ENCODE measurements at places on chromosomes 3 and 15.

DNA sequence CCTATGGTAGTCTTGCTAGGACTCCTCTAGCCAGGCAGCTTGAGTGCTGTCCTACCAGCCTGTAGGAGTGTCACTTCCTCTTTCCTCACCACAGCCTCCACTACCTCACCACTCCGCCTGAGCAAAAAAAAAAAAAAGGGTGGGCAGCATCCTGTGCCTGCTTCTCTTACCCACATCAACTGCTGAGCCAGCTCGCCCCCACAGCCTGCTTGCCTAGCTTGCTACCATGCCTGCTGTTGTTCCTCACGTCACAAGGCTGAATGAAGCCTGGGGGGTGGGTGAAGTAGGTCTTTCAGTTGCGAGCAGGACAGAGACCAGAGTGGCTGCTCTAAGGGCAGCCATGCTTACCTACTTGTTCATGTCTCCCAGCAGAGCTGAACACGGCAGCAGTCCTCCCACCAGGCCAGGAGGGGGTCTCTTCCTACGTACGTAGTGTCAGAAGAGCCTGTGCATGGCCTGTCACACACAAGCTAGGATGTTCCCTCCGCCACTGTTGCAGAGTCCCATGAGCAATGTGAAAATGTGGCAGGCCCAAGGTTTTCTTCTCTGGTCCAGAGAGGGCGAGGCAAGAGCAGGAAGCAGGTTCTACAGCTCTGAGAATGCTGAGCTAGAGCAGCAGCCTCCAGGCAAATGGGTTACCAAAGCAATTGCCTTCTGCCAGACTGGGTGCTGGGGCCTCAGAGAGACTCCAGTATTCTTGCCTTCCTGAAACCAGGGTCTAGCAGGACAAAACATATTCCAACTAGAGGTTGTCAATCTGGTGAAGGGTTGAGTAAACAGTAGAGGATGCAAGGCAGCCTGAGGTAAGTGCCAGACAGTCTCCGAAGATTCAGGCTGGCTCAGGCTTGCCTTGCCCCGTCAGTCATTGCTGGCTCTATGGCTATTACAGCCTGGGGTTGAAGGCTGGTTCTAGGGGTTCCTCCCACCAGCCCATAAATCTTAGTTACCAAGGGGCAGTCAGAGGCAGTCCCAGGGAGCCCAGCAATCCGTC is 8.1 kb downstream of the PPM1M start:
- DNase-seq, result peak; percentile 82

DNA sequence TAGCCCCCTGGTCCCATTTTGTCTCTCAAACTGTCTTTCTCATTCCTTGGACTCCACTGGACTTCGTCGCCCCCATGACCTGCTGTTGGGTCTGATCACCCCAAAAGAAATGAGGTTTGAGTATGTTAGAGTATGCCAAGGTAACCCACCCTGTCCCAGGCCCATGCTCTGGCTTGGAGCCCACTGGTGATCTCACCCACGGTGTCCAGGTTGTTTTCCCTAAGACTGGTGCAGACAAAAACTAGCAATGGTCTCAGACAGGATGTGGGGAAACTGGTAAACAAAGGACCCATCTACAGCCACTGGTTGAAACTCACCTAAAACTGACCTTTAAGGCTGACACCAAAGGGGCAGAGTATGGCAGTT is 38.9 kb downstream of the EFCAB12 start:
- no peak for DNase-seq

GRCh38 chr15:59993041-59993750 is 10.9 kb upstream of the FOXB1 start:
- DNase-seq, result no peak

GRCh38 chr3:107409365-107409764 is 32.1 kb downstream of the CCDC54 start:
- DNase-seq, result no peak

DNA sequence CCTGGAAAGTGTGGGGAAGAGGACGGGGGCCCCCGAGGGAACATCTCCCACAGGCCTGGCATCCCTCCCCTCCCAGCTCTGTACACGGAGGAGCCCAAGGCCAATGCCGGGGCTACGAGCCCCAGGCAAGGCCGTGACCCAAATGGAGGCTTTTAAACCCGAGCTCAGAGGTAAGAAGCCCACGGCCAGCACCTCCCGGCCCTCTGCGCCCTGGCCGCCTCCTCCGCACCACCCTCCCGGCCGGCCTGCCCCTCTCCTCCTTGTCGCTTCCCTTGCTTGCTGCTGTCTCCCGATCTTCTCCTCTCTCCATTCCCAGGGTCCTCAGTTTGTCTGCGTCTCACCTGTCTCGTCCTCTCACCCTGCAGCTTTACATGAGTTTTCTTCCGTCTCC is 1.3 kb downstream of the MUC4 start:
- DNase-seq, result no peak

GRCh38 chr3:95813244-95813643 is 1001.1 kb upstream of the EPHA6 start:
- DNase-seq, result no peak

DNA sequence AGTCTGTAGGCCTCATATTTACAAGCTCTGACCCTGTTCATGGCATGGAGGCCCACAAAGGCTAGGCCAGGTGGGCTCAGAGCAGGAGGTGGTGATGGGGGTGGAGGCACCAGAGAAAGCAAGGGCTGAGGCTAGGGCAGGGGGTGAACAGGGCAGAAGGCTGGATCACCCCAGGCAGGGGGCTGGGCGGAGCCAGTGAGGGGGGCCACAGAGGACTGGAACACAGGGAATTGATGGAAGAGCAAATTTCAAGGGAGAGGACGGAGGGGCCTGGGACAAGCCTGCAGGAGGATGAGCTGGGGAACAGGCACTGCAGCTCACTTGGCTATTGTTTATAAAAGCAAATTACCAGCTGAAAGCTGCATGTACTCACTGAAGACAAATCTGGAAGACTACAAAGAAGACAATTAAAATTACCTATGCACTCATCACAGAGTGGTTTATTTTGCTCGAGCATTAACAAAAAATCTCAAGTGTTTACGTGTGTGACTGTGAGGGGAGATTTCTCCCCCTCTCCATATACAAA is 11.0 kb downstream of the TNFAIP8L3 start:
- DNase-seq, result no peak

GRCh38 chr3:22835041-22835440 is 368.1 kb upstream of the UBE2E2 start:
- DNase-seq, result no peak

DNA sequence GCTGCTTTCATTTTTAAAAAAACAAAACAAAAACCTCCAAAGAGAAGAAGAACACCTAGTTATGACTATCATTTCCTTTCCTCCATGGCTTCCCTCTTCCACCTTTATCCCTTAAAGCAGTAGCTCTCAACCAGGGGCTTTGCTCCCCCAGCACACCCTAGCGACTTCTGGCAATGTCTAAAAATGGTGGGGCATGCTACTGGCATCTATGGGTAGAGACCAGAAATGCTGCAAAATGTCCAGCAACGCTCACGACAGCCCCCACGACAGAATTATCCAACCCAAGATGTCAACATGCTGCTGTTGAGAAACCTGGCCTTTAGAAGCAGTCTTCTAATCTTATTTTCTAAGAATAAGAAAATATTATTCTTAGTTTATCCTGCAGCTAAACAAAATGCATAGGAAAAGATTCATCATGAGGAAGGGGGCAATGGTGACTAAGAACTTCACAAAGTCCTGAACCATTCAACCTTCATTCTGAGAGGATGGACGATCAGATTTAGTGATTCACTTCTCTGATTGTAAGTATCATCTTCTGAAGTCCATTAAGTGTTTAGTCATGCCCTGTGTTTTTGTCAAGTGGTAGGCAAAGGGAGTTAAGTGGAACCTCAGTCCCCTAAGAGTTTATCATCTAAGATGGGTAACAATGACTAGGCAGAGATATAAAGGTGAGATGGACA is 81.7 kb downstream of the CCNL1 start:
- DNase-seq, result no peak

DNA sequence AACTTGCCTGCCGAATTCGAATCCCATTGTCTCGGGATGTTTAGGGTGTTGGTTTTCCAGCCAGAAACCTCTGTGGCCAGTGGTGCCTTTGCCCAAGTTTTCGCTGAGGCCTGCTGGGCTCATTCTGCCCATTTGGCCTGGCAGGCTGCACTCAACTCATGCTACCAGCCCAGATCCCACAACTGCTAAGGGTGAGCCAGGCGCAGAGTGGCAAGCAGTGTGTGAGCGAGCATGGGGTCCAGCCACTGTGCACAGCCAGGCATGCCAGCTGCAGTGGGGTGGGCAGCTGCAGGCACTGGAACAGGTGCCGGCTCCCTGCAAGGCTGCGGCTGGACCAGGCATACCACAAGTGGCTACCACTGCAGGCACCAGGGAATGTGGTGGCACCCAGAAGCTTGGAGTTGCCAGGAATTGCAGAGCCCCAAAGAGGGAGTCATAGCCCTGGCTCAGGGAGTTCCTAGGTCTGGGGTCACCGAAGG is 151.4 kb upstream of the P2RY1 start:
- no peak for DNase-seq

GRCh38 chr15:45168286-45168685 is 19.5 kb downstream of the SHF start:
- DNase-seq, result no peak

DNA sequence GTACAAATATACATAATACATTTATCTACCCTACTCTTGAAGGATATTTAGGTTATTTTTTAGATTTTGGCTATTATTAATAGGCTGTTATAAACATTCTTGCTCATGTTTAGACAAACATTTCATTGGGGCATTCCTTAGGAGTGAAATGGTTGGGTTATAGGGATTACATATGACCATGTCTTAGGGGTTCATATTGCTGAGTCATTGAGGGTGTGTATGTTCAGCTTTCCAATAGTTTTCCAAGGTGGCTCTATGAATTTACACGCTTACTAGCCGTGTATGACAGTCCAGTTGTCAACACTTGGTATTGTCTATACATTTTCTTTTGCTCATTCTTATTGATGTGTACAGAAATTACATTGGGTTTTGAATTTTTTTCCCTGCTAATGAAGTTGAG is 125.8 kb downstream of the OXSM start:
- no peak for DNase-seq

GRCh38 chr3:69451594-69451993 is 65.7 kb upstream of the FRMD4B start:
- no peak for DNase-seq

DNA sequence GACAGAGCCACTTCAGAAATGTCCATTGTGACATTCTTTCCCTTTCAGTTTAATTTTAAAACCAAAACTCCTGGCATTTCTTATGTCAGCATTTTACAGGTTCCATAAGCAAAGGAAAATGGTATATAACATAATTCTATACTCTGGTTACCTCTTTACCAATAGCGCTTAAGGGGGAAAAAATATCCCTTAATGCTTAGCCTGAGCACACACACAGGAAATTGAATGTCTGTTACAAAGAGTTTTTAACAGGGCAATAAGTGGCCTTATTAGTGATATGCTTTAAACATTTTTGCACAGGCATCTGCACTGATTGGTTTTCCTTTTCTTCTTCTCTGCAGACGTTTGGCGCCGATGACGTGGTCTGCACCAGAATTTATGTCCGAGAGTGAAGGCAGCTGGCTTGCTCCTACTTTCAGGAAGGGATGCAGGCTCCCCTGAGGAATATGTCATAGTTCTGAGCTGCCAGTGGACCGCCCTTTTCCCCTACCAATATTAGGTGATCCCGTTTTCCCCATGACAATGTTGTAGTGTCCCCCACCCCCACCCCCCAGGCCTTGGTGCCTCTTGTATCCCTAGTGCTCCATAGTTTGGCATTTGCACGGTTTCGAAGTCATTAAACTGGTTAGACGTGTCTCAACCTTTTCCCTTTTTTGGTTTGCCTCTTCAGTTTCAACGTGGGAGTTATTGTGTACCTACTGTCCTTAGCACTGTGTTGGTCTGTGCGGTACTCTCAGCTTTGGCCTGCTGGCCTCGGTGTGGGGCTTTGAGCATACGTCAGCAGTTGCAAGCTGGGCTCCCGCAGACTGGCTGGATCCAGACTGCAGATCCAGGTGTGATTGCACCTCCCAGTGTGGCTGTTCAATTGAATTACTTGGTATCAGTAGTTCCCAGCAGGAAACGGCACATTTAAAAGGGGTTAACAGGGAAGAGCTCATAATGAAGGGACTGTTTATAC is 7.7 kb downstream of the CRABP1 start:
- DNase-seq, result no peak

GRCh38 chr3:165855581-165855980 is 18.4 kb upstream of the BCHE start:
- DNase-seq, result no peak

DNA sequence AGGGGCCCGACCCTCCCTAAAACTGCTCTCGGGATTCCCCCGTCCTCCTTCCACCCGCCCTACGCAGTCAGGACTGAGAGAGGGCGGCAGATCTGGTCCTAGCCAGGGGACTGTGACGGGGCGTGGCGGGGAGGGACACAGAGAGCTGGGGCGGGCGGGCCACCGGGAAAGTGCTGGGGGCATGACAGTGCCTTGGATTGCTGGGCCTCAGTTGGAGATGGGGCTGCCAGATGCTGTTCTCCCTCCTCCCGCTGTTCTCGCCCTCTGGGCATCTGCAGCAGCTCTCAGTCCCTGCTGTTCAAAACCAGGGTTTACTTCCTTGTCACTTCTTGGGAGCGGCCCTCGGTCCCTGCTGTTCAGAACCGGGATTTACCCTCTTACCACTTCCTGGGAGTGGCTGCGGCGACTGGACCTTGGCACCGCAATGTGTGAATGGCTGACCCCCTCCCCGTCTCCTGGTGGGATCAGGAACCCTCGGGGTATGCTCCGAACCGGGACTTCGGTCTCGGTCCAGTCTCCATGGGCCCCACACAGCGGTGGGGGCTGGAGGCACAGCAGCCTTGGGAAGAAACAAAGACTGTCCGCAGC is 1.8 kb upstream of the RPP25 start:
- no peak for DNase-seq

- DNase-seq, result no peak
These were observed 220.0 kb upstream of the UBE2E2 start for GRCh38 chr3:22982981-22983587.

DNA sequence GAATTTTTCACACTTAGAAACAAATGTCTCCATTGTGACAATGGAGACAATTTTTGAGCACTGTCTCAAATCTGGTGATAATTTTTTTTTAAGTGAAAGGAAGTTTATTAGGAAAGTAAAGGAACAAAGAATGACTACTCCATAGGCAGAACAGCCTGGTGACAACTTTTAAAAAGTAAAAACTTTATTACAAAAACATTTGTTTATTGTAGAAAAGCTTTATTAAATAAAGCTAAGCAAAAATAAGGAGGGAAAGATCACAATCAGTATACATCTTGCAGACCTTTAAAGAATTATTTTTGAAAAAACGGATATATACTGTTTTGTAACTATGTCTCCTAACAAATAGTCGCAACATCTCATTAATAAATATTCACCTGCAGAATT is 688 bp upstream of the OXSM start:
- DNase-seq, result no peak

DNA sequence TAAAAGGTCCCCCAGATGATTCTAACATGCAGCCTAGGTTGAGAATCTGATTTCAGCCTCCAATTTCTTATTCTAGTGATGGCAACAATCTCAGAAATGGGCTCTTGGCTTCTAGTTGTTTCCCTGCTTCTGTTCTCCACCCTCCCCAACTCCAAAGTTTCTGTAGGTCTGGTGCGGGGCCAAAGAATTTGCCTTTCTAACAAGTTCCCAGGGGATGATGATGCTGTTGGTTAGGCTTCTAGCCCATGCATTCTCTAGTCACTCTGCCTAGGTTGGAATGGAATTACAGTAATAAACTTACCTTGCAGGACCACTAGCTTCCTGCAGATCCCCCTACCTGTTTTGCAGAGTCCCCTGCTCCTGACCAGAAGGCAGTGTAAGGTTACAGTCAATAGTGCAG is 103.2 kb upstream of the PPP2R3A start:
- DNase-seq, result no peak

GRCh38 chr3:37773911-37774310 is 87.8 kb upstream of the CTDSPL start:
- no peak for DNase-seq
